ENCODE measurements at places on chromosomes 4 and X. TPM values are rescaled to one million over a fixed set of nuclear protein-coding genes. Genes with fewer than 3 reads are reported as not detected.

Gene CNKSR2
- total RNA-seq: 5.3 TPM

Gene SYN1
- total RNA-seq: 0.27 TPM

Gene N4BP2
- total RNA-seq: 10.9 TPM

Gene ACOT9
- 57.7 TPM for total RNA-seq

Gene ATP5ME
- total RNA-seq: 21.0 TPM

Gene RBM46
- total RNA-seq: not detected

DNA sequence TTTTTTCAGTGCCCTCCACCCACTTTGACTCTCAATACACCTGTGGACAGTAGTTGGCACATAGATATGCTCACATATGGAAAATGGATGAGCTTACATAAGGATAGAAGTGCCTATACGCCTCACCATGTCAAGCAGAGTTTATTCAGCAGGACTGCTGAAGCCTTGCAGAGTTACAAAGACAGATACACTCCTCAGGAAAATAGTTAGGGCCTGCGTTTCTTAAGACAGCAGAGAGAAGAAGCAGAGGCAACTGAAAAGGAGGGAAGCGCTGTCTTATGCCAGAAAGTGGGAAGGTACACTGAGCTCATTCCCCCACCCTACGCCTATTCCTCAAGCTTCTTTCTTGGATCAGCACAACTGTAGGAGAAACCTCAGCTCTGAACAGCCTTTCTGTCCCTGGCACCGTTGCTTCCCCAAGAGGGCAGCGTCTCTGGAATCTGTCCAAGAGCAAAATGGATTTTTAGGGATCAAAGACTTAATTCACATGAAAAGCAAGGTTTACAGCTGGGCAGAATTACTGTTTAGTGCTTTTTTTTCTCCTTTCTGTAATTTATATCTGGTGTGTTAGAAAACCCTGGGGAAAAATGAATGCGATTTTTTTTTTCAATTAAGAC is 37.3 kb upstream of the MBTPS2 start:
- no peak for DNase-seq

- no peak for DNase-seq
These were observed 230.9 kb upstream of the AFF2 start for GRCh38 chrX:148269513-148269912.

GRCh38 chrX:11287505-11287904 is 5.7 kb upstream of the AMELX start:
- no peak for DNase-seq

Data from thoracic aorta (tissue), 2 donors.